ENCODE measurements at places on chromosomes 2 and 18. TPM values are rescaled to one million over a fixed set of nuclear protein-coding genes. Genes with fewer than 3 reads are reported as not detected.

SP140 gene
- not detected for polyA plus RNA-seq

FTCDNL1 gene
- 0.58 TPM for polyA plus RNA-seq

SP100 gene
- polyA plus RNA-seq = 3.1 TPM

PLEK gene
- 2.0 TPM for polyA plus RNA-seq

SERPINB12 gene
- polyA plus RNA-seq = not detected

SERPINE2 gene
- polyA plus RNA-seq = 107 TPM

B4GALT6 gene
- polyA plus RNA-seq = 3.4 TPM

ANKRD29 gene
- polyA plus RNA-seq = 1.2 TPM

CNRIP1 gene
- 32.8 TPM for polyA plus RNA-seq

PROKR1 gene
- not detected for polyA plus RNA-seq

All from brain (organoid and tissue), 16 donors.